ENCODE measurements at places on chromosomes 7 and 10. TPM values are rescaled to one million over a fixed set of nuclear protein-coding genes. Genes with fewer than 3 reads are reported as not detected.

DNA sequence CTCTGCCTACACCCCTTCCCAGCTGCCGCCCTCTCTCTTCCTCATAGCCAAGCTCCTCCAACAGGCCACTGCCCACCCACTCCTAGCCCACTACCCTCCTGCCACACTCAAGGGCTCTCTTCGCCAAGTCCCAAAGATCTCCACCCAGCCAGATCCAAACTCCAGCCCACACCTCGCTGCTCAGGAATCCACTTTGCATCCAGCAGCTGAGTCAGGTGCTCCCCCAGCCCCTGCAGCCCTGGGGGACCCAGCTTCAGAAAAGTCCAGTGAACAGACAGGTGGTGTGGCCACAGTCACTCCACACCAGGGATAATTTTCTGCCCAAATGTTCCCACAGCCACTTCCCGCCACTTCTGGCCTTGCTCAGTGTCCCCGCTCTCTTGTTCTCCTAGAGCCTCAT is 10.9 kb downstream of the OGDHL start:
- peak; percentile 23 for DNase-seq

DNA sequence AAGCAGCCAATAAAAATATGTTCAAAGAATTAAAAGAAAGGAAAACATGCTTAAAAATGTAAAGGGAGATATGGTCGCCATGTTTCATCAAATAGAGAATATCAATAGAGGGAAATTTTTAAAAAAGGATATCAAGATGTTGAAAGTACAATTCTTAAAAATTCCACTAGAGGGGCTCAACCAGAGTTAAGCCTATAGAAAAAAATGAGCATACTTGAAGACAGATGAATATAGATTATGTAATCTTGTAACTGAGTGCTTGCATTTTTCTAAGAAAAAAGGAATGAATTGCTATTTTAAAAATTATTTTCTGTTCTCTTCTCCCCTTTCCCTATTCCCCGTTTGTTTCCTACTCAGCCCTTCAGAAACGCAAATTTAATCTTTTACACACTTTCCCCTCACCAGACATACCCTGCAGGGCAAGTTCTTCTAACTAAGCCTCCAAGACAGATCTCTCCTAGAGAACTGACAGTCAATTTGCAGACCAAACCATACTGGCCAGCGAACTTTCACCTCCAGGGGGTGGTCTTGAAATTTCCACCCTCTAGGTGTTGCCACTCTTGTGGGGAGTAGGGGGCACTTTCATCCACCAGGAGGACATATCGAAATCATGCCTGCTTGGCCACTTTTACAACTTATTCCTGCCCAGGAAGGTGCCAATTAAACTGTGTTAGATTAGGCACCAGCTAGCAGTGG is 67.7 kb downstream of the NSUN6 start:
- DNase-seq = no peak

GRCh38 chr10:132990684-132991545 is 48.5 kb upstream of the CFAP46 start:
- no peak for DNase-seq

- DNase-seq = no peak
These were observed 37.4 kb downstream of the CCDC6 start for GRCh38 chr10:59868696-59869593.

DNA sequence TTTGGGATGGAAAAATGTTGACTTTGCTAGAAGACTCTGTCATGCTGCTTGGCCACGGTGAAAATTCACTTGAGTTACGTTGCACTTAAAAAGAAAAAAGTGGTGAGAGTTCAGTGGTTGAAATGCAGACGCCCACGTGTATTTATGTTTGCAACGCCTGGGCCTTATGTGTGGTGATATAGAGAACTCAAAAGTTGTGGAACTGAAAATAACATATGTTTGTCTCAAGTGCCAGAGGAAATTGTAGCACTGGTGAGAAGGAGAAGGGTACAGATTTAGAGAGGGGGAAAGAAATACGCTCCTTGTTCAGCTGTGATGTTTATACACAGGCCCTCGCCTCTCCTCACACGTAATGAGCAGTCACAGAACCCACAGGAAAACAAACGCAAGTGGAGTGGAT is 73.6 kb downstream of the EMX2 start:
- DNase-seq = no peak

DNA sequence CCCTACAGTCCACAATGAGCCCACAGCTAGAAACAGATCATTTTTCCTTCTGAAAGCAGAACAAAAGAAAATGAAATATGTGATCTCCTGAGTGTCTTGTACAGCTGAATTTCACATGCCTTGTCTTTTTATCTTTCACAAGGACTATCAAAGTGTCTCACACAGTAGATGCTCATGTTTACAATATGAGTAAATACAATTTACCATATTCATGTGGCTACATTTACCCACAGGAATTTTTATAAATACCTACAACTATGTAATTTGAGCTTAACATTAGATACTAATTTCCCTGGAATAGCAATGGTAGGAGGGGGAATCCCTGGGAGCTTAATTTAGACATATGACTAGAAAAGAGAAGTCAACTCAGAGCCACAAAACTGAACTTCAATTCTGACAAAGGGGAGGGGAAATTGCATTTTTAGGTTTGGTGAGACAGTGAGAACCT is 186.2 kb downstream of the MACC1 start:
- DNase-seq = no peak

DNA sequence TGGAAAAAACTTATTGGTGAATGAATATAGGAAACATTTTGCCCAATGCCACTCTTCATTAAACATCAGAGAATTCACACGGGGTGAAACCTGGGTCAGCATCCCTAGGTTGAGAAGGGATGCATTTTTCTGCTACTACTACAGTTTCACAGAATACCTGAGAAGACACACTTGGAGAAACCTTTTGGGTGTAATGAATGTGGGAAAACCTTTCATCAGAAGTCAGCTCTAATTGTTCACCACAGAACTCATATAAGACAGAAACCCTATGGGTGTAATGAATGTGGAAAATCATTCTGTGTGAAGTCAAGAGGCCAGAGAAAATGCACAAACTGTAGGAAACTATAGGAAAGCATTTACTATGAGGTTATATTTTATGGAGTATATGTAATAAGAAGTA is 24.9 kb downstream of the ZNF37A start:
- DNase-seq = no peak

- DNase-seq = no peak
These were observed 378.5 kb upstream of the SEMA3C start for GRCh38 chr7:81297317-81297716.

The FAM25G gene
- total RNA-seq = not detected

The PAPSS2 gene
- 25.8 TPM for total RNA-seq

The SFXN2 gene
- 11.6 TPM for total RNA-seq
